AG09309 (cell line): ENCODE measurements at places on chromosomes 11 and 22.

DNA sequence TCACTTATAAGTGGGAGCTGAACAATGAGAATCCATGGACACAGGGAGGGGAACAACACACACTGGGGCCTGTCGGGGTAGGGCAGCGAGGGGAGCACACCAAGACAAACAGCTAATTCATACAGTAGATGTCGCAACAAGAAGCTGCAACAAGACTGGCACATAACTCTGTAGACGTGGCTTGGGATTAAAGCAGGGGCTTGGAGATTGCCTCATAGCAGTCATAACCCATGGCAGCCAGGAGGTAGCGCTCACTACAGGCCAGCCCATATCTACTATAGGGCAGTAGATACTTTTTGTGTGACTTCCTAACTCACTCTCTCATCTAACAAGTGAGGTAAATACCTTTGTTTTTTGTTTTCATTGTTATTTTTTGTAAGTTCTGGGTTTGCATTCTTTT is 1.7 kb upstream of the OR9G4 start:
- DNase-seq = no peak

- no peak for DNase-seq
Measured at GRCh38 chr11:15434529-15434928, 319.8 kb downstream of the INSC start.

DNA sequence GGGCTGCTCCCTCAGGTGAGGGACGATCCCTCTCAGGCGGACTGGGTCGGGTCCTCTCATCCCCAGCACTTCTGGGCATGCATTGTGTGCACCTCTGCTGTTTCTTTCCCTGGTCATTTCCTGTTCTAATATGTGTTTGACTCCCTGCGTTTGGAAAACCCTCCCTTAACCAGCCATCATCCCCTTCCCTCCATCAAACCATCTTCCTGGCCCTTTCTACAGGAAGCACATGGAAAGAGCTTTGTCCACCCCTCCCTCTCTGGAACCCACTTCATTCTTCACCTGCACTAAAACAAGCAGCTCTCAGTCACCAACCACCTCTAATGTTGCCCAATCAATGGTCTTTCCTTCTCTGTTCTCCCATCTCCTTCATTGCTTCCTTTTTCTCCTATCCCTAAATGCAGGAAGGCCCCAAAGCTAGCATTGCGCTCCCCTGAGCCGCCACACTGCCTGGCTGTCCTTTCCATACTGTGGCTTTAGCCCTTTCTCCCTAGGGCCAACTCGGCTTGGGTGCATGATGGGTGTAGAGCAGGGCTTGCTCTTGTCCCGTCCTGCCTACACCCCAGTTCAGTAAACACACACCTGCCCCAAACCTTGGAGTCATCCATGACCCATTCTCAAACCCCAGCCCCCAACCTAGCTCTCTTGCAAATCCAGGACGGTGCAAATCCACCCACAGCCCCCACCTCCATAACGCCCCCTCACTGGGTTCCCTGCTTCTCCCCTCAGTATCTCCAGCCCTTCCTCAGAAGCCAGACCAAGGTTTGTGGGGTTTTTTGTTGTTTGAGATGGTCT is 5.4 kb upstream of the GAS2L1 start:
- no peak for DNase-seq

GRCh38 chr11:123594188-123594901 is 60.1 kb downstream of the SCN3B start:
- DNase-seq = no peak

DNA sequence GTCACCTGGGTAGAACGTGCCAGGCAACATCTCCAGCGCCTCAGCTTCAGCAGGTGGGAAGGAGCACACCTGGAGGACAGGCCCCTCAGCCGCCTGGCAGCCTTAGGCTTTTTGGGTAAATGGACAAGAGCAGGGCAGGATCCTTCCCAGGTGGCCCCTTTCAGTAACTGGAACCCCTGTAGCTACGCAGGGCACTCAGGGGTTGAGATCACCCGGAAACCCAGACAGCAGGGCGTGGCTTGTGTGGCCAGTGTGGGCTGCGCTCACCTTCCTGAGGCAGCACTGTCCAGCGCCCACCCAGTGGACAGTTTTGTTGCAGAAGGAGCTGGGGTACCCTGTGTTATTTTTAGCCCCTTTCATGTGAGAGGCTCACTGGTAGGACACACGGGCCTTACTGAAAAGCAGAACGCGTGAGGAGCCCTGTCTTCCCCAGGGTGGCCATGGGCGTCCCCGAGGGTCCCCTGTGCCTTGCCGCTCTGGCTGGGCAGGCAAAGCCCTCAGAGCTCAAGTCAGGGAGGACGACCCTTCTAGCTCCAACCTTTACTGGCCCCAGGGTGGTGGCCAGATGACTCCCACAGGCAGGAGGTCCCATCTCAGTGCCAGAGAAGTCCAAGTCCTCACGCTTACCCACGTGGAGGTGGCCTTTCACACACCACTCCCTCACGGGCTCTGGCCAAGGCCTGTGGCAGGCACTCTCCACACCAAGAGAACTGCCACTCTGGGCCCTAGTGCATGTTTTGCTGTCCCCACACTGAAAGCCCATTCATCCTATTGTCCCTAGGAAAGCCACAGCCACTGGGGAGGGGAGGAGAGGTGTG is 75.8 kb downstream of the CTTN start:
- no peak for DNase-seq
